Activated T-cell treated with anti-CD3 and anti-CD28 coated beads for 24 hours (primary cell): ENCODE measurements at places on chromosomes 16 and 17.

DNA sequence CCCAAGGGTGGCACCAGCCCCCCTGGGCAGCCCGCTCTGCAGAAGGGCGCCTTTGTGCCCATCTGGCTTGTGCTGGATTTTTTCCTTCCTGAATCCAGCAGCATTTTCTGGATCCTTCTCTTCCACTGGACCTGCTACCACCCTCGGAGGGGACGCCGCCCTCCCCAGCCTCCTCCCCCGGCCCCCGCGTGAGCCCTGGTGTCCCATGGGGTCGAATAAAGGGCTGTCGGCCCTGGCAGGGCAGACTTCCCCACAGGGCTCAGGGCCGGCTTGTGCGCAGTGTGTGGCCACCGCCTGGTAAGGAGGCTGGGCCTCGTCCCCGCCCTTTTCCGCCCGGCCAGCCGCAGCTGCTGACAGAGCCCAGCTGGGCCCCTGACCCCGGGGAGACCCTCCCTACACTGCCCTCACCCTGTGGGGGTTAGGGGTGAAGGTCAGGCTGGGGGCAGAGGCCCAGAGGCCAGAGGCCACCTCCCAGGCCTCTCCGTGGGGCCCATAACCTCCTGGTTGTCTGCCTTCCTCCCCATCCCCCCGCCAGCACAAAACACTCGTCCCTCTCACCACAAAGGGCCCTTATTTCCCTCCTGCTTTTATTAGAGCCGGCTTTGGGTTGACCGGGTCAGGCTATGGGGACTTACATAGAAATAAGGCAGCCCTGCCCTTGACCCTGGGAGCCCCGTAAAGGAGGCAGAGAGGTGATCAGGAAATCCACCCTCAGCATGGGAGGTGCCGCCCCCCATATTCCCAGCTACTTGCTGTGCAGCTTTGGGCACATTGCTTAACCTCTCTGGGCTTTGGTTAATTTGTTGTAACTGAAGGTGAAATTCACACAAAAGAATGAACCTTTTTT is 179.3 kb upstream of the CIBAR2 start:
- no peak for DNase-seq

- DNase-seq: no peak
Observed at GRCh38 chr17:79619636-79620206, 8.9 kb upstream of the RBFOX3 start.

DNA sequence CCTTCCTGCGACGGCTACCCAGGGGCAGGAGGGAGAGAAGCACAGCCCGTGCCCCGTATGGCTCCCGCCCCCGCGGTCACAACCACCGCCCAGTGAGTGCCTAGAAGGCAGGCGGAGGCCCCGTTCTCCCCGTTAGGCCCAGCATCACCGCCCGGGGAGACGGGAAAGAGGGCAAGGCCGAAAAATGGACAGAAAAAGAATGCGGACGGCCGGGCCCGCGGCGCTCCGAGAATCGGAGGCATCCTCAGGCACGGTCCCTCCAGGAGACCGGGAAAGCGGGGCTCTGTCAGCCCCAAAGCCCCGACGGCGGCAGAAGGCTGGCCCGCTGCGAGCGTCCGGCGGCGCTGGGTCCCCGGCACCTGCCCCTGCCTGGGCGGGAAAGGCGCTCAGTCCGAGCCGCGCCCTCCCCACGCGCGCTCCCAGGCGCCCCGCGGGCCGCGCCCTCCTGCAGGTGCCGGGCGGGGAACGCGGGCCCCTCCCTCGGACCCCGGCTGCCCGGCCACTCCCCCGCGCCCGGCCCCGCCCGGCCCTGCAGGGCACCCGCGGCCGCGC is 407 bp downstream of the MCRIP1 start:
- peak; percentile 33 for DNase-seq

GRCh38 chr16:78655331-78656113 is 556.1 kb downstream of the WWOX start:
- DNase-seq: no peak

DNA sequence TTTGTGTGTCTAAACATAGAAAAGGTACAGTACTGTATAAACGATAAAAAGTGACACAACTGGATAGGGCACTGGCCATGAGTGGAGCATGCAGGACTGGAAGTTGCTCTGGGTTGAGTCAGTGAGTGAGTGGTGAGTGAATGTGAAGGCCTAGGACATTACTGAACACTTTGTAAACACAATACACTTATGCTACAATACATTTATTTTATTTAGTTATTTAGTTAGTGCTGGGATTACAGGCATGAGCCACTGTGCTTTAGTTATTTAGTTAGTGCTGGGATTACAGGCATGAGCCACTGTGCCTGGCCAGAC is 4.6 kb downstream of the CFAP20 start:
- no peak for DNase-seq

GRCh38 chr17:81726004-81726403 is 13.9 kb downstream of the SLC25A10 start:
- DNase-seq: no peak

- DNase-seq: no peak
Observed at GRCh38 chr17:7992516-7992915, 9.9 kb upstream of the GUCY2D start.

GRCh38 chr16:87058728-87059250 is 258.4 kb downstream of the C16orf95 start:
- DNase-seq: no peak

DNA sequence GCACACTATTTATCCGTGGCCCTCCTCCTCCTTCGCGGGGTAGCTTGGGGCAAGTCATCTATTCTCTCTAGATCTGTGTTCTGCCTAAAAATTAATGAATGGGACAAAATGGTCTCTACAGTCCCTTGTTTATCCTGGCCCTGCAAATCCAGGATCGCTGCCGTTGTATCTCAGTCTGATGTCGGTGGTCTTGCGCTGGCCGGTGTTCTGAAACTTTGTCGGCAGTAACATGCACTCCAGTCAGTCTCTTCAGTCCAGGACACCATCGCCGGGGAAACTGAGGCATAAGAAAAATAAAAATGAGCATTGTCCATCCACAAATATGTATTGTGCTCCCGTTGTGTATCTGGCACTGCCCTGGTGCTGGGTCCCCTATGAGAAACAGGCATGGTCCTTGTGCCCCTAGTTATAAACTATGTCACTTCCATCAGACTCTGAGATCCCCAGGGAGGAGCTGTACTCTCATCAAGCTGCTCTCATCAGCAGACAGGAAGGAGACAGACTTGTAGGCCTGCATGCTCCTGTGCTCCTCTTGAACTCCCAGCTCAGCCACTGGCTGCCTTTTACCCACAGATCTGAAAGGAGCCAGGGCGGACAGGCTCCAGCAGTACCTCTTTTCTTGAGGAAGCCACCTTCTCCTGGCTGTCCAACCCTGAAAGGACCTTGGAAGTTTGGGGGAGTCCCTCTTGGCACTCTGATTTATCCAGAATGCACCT is 13.7 kb upstream of the CA4 start:
- no peak for DNase-seq

DNA sequence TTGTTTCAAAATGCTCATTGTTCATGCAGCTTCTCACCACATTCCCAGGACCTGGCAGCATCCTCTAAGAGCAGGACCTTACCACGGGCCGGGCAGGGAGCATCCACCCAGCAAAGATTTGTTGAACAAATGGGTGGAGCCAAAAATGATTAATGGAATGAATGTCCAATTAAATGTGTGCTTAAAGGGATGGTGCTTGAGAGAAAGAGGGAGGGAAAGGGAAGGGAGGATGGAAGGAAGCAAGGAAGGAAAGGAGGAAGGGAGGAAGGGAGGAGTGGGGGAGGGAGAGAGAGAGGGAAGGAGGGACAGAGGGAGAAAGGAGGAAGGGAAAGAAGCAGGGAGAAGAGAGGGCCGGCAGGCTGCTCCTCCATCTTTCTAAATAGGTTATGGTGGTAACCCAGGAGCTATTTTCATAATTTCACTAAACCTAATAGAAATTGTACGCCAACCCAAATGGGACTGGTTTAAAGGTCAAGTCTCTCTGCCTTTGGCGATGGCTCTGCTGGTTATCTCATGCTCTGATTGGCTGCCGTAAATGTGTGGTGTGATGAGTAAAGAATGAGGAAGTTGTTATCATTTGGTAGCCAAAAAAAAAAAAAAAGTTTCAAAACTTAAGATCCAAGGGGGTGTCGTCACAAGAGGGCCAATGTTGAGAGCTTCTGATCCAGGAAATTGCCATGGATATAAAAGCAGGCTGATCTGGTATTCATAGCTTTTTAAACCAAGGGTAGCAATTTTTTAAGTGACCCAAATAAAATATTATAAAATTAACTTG is 126.7 kb upstream of the FOXF1 start:
- no peak for DNase-seq

GRCh38 chr16:89890200-89890599 is 16.8 kb downstream of the TCF25 start:
- peak; percentile 17 for DNase-seq

- no peak for DNase-seq
Observed at GRCh38 chr16:89174877-89175276, 3.3 kb downstream of the CDH15 start.

GRCh38 chr17:13429201-13429600 is 172.5 kb downstream of the HS3ST3A1 start:
- no peak for DNase-seq

DNA sequence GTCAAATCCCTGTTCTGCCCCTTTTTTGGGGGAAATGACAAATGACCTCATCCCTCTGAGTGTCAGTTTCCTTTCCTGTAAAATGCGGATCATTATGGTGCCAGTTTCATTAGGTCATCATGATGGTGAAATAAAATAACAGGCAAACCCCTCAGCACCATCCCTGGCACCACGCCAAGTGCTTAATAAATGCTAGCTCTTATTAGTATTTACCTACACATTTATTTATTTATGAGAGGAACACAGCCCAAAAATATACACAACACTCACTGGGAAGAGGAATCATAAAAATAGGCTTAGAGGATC is 28.6 kb upstream of the GPRC5B start:
- DNase-seq: no peak

DNA sequence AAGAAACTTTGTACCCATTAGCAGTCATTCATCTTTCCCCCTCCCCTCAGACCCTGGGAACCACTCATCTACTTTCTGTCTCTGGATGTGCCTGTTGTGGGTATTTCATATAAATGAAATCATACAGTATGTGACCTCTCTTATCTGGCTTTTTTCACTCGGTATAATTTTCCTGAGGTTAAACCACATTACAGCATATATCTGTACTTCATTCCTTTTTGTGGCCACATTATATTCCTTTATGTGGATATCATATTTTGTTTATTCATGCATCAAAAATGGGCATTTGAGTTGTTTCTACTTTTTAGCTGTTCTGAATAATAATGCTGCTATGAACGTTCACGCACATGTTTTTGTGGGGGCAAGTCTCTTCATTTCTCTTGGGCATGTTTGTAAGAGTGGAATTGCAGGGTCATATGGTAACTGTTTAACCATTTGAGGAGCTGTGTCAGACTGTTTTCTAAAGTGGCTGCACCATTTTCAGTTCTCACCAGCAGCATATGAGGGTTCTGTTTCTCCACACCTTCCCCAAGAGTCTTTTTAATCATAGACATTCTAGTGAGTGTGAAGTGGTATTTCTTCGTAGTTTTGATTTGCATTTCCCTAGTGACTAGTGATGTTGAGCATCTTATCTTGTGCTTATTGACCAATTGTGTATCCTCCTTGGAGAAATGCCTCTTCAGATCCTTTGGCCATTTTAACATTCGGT is 3.8 kb downstream of the SNX29 start:
- DNase-seq: no peak

- no peak for DNase-seq
Observed at GRCh38 chr16:73163238-73163815, 115.4 kb upstream of the ZFHX3 start.

- DNase-seq: no peak
Observed at GRCh38 chr16:82061861-82062525, 26.9 kb downstream of the HSD17B2 start.

DNA sequence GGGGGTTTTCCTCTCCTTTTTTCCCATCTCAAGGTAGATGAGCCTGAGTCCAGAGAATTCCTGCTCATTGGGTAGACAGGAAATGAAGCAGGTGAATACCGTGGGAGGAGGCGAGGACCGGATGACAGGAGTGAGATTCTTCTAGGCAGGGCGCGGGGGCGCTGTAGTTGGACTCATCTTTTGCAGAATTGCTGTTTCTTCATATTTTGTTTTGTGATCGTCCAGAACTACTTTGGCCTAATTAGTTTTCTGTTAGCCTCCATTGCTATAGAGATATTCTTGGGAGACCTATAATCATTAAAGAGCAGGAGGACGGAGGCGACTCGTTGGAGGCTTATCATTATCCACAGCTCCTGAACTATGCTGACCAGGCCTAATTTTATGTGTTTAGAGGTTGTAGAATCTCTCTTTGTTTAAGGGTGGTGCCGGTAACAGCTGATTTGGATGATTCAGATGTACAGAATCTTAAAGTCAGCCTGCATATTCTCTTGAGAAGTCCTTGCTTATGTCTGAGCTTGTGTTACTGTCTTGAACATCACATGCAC is 650 bp downstream of the ATP6V0A1 start:
- no peak for DNase-seq

GRCh38 chr16:57060323-57061083 is 31.9 kb upstream of the CPNE2 start:
- DNase-seq: no peak

DNA sequence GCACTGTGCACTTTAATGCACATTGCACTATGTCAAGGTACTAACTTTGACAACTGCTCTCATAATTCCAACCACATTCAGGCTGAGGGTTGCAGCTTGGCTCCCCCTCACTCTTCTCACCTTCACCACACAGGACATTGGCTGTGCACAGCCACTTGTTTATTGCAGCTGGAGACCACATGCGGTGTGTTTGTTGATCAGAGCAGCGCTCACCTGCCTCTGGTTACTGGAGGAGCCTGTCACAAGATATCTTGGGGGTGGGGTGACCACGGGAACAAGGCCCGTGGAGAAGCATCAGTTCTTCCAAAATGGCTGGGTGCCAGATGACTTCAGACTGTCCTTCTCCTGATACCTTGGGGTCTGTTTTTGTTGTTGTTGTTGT is 10.6 kb upstream of the CCL5 start:
- no peak for DNase-seq
